ENCODE measurements at places on chromosomes 11 and 22.

- no peak for DNase-seq
These were observed 14.1 kb downstream of the VWCE start for GRCh38 chr11:61280883-61281580.

- peak; percentile 56 for DNase-seq
These were observed 21.7 kb downstream of the TMPRSS13 start for GRCh38 chr11:117907276-117908108.

DNA sequence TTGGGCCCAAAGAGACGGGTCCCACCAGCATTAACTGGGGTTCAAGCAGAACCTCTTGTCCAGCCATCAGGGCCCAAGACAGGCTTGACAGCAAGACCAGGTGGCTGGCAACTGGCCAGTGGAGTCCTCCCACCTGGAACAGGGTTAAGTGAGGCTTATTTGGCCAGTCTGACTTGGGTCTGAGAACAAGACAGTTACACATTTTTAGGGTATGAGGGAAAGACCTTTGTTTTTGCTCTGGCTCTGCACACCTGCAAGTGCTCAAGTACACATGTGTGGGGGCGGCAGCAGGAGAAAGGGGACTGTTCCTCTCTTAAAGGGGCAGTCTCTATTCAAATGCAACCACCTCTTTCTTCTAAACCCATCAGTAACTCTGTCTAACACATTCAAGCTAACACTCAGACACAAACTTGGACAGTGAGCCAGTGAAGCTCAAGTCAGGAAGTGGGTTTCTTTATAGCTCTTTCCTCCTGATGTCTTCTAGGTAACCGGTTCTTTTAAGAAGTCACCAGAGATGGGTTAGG is 116.2 kb downstream of the ETS1 start:
- DNase-seq, result no peak

DNA sequence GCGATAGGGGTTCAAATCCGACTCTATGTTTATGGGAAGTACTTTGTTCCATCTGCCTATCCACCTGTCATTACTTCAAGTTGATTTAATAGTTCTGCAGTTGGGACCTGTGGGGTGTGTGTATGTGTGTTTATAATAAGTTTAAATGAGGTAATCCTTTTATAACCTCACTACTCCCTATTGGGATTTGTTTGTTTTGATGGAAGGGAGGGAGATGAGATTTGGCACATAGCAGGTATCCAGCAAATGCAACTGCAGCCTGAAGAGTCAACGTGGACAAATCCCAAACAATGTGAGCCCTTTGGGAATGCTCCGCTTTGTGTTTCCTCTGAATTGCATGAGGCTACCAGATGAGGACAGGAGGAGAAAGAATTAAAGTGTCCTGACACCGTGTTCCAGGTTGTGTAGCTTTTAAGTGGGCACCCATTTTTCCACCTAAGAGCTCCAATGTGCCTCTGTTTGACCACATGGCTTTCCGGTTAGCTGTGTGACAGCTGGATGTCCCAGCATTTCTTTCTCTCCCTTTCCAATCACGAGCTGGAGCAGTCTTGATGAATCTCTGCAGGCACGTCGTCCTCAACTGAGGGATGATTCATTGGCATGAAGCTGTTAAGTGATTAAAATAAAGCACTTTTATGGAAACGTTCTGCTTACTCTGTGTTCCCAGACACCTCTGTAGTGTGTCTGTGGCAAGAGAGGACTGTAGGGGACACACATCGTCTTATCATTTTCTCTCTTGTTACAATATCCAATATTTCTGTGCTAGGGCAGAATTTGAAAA is 610.7 kb downstream of the NTM start:
- DNase-seq, result no peak

DNA sequence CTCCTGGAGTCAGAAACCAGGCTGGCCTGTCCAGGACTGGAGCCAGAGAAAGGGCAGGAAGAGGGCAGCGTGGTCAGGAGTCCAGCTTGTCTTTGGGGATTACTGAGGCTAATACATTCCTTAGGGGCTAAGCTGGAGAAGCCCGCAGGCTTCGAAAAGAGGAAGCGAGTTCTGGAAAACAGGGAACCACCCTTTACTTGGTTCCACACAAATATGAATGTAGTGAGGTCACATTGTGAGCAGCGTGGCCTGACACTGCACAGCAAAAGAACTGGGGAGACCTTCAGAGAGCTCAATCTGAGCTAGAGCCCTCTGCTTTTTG is 132.3 kb downstream of the CEP164 start:
- DNase-seq, result no peak

DNA sequence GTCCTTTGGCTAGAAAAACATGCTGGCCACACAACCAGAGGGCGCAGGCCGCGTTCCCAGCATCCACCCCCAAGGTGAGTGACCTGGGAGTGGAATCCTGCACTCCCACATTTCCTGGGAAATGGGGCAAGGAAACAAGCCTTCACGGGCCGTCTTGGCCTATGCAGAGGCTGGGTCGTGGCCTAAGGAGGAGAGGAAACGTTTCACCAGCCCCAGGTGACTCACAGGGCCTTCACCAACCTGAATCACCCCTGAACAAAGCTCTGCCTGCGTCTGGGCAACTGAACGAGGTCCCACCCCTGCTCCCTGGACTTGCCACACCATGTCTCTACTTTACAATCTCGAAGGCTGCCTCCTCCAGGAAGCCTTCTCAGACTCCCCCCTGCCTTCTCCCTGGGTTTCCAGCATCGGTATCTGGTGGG is 13.2 kb downstream of the MYH9 start:
- peak; percentile 46 for DNase-seq

DNA sequence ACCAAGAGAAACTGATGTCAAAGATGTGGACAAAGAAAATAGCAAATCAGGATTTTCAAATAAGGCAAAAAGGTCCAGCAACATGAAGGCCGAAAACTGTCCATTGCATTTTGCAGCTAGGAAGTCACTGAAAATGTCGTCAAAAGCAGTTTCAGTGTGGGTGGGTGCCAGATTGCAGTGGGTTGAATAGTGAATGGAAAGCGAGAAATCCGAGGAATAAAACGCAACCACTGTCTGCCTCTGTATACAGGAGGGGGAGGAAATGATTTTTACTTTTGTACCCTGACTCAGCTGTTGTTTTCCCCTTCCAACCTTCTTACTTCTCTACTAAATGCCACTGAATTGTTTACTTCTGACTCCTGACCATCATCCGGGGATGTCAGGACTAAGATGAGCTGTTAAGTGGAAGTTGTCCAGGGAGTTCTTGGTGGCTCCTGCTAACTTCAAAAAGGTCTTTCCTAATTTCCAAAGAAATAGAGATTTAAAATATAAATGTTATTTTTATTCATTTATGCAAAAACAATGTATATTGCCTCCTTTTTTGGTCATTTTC is 64.9 kb upstream of the BIRC3 start:
- DNase-seq, result no peak
